ENCODE measurements at places on chromosomes 1 and 21. TPM values are rescaled to one million over a fixed set of nuclear protein-coding genes. Genes with fewer than 3 reads are reported as not detected.

Gene CD1B
- not detected for total RNA-seq

Gene GUCA2A
- not detected for total RNA-seq

Gene FAM151A
- not detected for total RNA-seq

Gene MTMR11
- total RNA-seq: 6.3 TPM

Gene RGSL1
- total RNA-seq: 0.11 TPM

Gene MCOLN3
- 1.1 TPM for total RNA-seq

Gene NES
- total RNA-seq: 61.8 TPM

Gene SLC26A9
- 0.30 TPM for total RNA-seq

DNA sequence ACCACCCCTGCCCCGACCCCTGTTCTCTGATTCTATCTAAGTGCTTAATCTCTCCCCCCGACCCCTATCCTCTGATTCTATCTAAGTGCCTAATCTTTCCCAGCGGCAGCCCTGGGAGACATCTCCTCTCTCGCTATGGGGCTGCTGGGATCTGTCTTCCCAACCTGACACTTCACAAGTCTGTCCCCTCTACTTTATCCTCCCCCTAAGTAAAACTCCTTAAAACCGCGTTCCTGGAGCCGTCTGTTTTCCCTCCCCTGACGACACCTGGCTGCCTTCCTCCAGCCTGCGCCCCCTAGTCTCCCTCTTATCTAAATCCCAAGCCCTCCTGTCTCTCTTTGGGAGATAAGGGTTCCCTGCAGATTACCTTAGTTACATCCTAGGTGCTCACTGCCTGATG lies 30.5 kb downstream of the EPHB2 start:
- H3K4me1 ChIP-seq: peaks cover 24% of the 10 kb centered on the region
- H3K27ac ChIP-seq: no peak overlapping the region
- H3K27me3 ChIP-seq: no peaks in the 10 kb centered on the region

DNA sequence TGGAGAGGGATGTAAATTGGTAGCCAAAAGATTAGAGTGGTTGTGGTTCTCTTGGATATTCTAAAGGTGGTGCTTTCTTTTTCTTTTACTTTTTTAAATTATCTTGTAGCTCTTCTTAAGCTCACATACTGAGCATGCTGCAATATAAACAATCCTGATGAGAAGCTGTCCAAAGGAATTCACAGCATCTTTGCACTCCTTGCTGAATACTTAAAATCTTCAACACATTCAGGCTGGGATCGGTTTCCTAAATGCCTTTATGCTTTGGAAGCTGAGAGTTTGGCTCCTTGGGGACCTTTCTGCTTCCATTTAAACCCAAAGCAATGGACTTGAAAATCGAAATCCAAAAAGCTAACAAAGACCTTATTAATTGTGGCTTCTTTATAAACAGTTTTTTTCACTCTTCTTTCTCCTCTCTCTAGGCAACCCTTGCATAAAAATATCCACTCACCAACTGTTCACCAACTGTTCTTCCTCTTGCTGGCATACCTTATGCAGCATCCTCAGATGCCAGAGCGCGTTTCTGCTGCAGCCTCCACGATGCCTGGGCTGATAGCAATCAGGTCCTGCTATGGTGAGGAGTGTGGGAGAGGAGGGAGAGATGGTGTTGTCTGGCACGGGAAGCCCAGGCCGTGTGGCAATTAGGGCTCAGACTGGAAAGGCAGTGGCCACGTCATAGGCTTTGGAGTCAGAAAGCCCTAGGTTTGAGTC lies 535.8 kb upstream of the DAB1 start:
- H3K27ac ChIP-seq: no peak overlapping the region
- no peak overlapping the region for H3K4me3 ChIP-seq
- peaks cover 5% of the 10 kb centered on the region for H3K4me1 ChIP-seq
- H3K27me3 ChIP-seq: peaks cover 2% of the 10 kb centered on the region

DNA sequence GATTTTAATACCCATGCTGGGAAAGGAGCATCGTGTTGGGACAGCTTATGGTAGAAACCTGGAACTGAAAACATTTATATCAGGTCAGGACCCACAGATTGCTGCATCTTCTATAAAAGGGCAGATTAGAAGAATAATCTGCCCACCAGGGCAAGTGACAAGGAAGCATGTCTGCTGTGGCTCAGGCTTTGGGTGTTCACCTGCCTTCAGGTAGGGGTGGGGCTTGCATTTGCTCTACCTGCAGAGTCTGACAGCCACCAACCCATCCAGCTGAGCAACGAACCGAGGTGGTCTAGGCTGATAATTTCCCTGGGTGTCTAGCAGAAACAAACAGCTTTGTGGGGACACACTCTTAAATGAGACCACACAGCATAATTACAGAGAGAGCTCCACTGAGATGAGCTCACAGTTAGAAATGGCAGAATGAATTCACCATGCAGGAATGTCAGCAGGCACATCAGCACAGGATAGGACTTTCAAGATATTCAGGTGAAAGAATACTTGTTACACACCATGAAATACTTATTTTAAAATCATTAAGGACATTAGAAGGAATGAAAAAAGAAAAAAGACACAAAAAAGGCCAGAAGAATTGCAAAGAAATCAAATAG lies 36.1 kb upstream of the B3GALT5 start:
- H3K27me3 ChIP-seq: no peaks in the 10 kb centered on the region
- H3K27ac ChIP-seq: no peak overlapping the region
- H3K36me3 ChIP-seq: no peaks in the 10 kb centered on the region

DNA sequence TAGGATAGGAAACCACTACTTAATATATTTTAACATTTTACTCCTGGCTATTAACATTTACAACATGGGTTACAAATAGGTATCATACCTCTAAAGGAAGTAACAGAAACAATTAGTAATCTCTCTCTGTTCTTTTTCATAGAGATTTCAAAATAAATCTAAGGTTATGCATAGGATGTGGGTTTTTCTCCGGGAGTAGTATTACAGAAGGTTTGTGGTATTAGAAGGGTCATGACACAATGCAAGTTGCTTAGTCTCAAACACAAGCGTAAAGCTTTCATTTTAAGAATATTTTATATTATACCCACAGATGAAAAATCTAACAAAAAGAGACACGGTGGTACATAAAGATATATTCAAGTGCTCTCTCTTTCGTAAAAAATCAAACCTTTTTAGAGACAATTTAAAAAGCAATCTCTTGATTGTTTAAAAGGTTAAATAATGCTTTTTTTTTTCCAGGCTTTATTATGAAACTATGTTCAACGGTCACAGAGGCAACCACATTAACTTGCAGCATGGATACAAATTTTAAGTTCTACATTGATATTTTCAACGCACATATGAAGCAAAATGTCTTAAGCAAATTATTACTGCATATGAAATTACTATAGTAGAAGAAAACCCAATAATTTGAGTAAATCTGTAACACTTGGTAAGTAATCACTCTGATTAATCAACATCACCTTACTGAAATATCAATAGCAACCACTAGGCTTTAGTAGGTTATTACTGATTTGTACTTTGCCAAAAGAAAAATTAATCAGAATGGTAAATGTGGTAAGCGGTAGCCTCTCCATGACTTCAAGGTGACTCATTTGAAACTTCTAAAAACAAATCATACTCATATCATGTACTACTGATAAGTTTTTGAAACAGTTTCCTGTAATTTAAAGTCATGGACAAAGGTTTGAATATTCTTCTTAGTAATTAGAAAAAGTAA lies 97.4 kb upstream of the GFI1 start:
- H3K4me3 ChIP-seq: no peak overlapping the region
- H3K27ac ChIP-seq: no peak overlapping the region
- H3K27me3 ChIP-seq: no peaks in the 10 kb centered on the region
- DNase-seq: no peak

DNA sequence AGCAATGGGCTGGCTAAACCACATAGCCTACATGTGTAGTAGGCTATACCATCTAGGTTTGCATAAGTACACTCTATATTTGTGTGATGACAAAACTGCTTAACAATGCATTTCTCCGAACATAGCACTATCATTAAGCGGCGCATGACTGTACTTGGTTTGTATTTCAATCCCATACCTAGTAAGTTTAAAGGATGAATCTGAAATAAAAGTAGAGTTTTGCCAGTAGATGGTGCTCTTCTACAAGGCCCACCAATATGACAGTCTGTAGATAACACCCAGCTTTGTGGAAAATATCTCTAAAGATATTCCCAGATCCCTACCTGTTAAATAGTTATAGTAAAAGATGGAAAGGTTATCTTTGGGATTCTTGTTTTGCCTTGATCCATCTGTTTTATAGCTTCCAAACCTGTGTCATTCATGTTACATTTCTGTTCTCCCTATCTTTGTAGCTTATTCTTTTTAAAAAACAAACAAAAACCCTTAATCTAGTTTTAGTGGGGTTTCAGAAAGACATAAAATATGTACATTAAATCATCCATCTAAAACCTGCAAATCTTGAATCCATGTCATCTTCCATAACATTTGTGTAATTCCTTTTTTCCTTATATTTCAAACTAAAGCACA lies 33.9 kb upstream of the ASPM start:
- DNase-seq: no peak
- no peaks in the 10 kb centered on the region for H3K27me3 ChIP-seq
- H3K27ac ChIP-seq: no peak overlapping the region
- H3K4me3 ChIP-seq: no peak overlapping the region

DNA sequence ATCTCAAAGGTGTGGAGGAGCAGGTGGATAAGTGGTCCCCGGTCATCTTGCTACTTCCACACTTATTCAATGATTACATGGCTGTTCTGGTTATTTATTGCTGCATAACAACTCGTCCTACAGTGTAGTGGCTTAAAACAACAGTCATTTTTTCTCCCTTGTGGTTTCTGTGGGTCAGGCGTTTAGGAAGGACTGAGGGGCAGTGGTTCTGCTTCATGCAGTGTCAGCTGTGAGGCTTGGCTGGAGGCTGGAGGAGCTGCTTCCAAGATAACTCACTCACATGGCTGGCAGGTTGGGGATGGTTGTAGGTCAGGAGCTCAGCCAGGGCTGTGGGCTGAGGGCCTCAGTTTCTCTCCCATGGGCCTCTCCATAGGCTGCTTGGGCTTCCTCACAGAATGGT lies 5.9 kb upstream of the SLC6A17 start:
- no peak overlapping the region for H3K27ac ChIP-seq
- DNase-seq: no peak
- no peak overlapping the region for H3K4me3 ChIP-seq
- H3K36me3 ChIP-seq: no peaks in the 10 kb centered on the region
- H3K27me3 ChIP-seq: peaks cover 21% of the 10 kb centered on the region
- H3K4me1 ChIP-seq: no peaks in the 10 kb centered on the region

GRCh38 chr1:204398197-204399125 lies 13.2 kb downstream of the PPP1R15B start:
- no peak overlapping the region for H3K27ac ChIP-seq
- H3K4me1 ChIP-seq: peaks cover 3% of the 10 kb centered on the region
- no peaks in the 10 kb centered on the region for H3K27me3 ChIP-seq

GRCh38 chr1:198656500-198656932 lies 17.7 kb downstream of the PTPRC start:
- H3K4me3 ChIP-seq: no peak overlapping the region
- DNase-seq: no peak
- no peaks in the 10 kb centered on the region for H3K27me3 ChIP-seq
- H3K27ac ChIP-seq: no peak overlapping the region

GRCh38 chr1:55654171-55654570 lies 439.0 kb upstream of the USP24 start:
- H3K27me3 ChIP-seq: no peaks in the 10 kb centered on the region
- no peak overlapping the region for H3K4me3 ChIP-seq
- no peaks in the 10 kb centered on the region for H3K36me3 ChIP-seq
- peaks cover 3% of the 10 kb centered on the region for H3K4me1 ChIP-seq

DNA sequence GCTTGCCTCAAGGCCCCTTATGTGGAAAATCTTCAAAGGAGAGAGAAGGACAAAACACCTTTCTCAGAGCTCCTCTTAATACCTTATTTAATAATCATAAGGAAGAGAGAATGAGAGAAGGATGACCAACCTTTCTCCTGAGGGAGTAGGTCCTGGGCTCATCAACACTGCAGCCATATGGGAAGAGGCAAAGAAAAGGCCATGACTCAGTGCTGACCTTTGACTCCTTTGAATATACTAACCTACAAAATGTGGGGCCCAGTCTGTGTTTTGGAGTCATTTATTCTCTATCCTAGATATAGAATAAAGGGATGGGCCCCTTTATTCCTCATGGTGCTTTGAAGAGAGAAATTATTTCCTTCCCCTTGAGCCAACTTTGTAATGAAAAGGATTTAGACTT lies 38.3 kb downstream of the CAMSAP2 start:
- peaks cover 6% of the 10 kb centered on the region for H3K36me3 ChIP-seq
- H3K4me3 ChIP-seq: no peak overlapping the region
- H3K4me1 ChIP-seq: no peaks in the 10 kb centered on the region
- H3K27me3 ChIP-seq: no peaks in the 10 kb centered on the region
- no peak for DNase-seq

DNA sequence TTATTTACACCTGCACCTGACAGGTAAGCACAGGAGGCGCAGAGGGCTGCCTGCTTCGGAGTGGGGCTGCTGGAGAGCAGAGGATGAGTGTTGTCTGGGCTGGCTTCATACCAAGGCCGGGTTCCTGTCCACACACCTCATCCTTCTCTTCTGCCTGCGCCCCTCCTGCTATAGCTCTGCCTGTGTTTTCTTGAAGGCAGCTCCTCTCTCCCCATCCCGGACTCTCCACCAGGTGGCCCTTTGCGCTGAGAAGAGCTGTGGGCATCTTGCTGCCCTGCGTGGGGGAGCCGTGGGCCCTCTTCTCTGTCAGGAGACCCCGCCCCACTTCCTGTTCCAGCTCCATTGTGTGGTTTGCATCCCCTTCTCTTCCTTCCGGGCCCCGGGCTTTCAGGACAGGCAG lies 35.0 kb downstream of the ARHGEF10L start:
- no peak overlapping the region for H3K4me3 ChIP-seq
- H3K27me3 ChIP-seq: no peaks in the 10 kb centered on the region
- H3K4me1 ChIP-seq: peaks cover 70% of the 10 kb centered on the region
- H3K36me3 ChIP-seq: peaks cover 10% of the 10 kb centered on the region
- H3K27ac ChIP-seq: peak overlapping the region; percentile 89
- DNase-seq: no peak

- no peaks in the 10 kb centered on the region for H3K36me3 ChIP-seq
- H3K27ac ChIP-seq: no peak overlapping the region
- no peak for DNase-seq
- H3K4me3 ChIP-seq: no peak overlapping the region
- H3K4me1 ChIP-seq: no peaks in the 10 kb centered on the region
Observed at GRCh38 chr1:73789965-73790364, 408.0 kb downstream of the LRRIQ3 start.

GRCh38 chr1:44170281-44170823 lies 28.9 kb upstream of the KLF18 start:
- no peak overlapping the region for H3K27ac ChIP-seq
- no peak for DNase-seq
- H3K27me3 ChIP-seq: no peaks in the 10 kb centered on the region
- no peak overlapping the region for H3K4me3 ChIP-seq
- H3K4me1 ChIP-seq: no peaks in the 10 kb centered on the region
- H3K36me3 ChIP-seq: no peaks in the 10 kb centered on the region

- no peak overlapping the region for H3K4me3 ChIP-seq
- no peak overlapping the region for H3K27ac ChIP-seq
- no peaks in the 10 kb centered on the region for H3K36me3 ChIP-seq
- peaks cover 5% of the 10 kb centered on the region for H3K4me1 ChIP-seq
- no peak for DNase-seq
Observed at GRCh38 chr1:168386949-168387586, 106.4 kb downstream of the TBX19 start.
